ENCODE measurements at places on chromosomes 5 and 9.

GRCh38 chr9:113746486-113746885 is 129.6 kb upstream of the ZNF618 start:
- DNase-seq = no peak

DNA sequence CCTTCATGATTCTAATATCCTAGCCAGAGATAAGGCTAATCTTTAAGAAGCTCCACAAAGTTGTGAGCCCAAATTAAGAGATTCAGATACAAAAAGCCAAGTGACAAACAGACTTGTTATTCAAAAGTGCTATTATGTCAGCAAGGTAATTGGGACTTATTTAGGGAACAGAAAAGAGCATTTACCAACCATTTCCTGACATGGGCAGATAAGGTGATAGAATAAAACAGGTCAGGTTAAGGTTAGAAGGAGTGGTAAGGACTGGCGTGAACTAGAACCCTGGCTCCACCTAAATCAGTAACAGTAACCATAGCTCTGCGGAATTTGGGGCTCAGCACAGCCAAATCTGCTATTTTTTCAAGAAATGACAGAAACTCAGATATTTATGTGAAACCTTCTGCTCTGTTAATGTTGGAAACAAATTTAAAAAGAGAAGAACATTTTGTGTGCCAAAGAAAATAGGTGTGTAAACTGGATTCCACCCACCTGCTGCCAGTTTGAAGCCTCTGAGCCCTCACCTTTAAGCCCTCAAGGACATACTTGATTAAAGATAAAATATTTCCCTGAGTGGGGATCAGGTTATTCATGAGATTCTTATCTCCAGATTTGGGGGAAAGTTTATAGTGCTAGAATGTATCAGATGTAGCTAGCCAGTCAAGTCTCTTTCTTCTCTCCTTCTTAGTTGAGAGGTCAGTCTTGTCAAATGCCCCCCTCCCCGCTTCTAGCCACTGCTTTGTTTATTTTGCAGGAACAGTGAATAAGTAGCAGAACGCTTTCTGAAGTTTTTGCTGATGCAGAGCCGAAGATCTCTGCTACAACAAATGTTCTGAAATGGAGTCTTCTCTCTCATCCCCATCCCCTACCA is 10.2 kb upstream of the ERMP1 start:
- no peak for DNase-seq

GRCh38 chr5:111159845-111160244 is 64.3 kb upstream of the CAMK4 start:
- no peak for DNase-seq

DNA sequence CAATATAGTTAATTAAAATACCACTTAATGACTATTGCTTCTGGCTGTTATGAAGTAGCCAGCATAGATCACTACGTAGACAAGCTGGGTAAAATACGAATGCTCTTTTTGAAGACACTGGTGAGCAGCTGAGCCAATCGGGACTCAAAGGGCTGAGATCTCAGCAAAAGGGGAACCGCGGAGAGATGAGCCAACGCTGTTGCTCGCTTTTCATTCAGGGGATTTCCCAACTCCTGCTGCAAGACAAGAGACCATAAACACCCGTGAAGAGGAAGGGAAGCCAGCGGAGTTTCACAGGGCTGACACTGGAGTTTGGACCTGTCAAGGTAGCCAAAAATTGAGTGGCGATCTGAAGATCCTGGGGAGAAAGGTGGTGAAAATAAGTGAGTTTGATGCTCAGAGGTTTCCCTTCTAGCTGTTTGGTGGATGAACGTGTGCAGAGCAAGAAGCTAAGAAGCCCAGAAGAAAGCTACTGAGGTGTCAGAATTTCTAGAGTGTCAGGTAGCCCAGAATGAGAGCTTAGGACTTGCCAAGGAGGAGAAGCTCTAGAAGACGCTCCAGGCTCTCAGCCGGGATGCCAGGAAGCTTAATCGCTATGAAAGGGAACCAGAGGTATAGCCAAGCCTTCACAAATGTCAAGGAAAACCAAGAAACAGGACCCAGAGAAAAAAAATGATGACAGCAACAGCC is 79.6 kb upstream of the RNU6ATAC start:
- DNase-seq = peak; percentile 87

- DNase-seq = no peak
Measured at GRCh38 chr5:6941631-6942030, 228.4 kb downstream of the TENT4A start.

- no peak for DNase-seq
Measured at GRCh38 chr5:137085206-137085605, 413.9 kb downstream of the SPOCK1 start.

GRCh38 chr9:76895186-76895585 is 10.7 kb downstream of the PRUNE2 start:
- DNase-seq = no peak

- DNase-seq = no peak
Measured at GRCh38 chr5:159095866-159096242, 3.9 kb downstream of the EBF1 start.

- no peak for DNase-seq
Measured at GRCh38 chr5:131282235-131282634, 18.4 kb downstream of the CDC42SE2 start.

DNA sequence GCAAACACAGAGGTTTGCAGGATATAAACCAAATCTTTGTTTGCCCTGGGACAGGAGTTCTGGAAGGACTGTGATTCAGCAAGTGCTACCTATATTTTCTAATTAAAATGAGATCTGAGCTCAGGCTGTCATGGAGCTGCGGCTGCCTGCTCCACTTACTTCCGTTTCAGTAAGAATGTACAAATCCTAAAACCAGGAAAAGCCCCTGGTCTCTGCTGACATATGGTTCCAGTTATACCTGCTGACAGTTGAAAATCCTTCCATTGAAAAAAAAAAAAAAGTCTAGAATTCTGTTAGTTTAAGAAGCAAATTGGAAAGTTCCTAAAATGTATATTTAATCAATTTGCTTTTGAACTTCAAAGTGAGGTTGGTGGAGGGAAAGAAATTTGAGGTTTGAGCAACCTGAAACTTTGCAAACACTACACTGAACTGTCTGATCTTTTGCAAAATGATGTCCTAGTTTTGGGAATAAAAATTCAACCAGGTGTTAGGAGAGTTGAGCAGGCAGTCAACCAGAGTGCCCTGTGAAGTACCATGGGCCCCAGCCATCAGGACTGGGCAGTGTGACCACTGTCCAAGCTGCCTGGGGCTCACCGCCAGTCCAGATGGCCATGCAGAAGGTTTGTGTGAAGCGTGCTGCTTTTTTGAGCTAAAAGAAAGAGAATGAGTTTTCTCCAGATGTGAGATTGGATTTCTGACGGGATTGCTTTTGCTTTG is 50.6 kb downstream of the SHB start:
- no peak for DNase-seq

DNA sequence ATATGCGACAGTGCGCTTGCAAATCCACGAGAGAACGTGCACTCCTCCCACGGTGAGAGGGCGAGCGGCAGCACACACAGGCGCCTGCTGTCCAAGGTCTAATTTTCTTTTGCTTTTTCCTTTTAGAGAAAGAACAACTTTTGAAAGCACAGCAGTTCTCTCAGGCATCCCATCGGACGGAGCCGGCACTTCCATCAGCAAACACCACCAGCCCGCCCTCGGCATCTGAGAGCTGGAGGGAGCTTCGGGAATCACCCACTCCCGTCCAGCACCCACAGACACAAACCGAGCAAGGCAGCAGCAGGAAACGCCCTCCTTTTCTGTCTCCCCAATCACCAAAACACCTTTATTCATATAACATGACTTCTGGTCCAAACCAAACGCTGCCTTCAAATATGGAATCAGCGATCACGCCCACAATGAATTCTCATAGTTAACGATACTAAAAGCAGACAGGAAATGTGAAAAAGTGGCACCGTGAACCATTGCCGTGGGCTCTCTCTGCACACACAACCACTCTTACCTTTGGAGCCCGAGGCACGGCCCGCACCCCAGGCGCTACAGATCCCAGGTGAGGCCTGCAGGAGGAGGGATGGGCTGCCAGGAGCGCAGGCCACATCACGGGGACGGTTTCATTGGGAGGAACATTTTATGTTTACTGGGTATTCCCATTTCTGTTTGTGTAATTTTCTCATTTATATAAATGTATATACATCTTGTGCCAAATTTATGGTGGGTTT is 14.2 kb downstream of the LPCAT1 start:
- no peak for DNase-seq

GRCh38 chr9:131122158-131122557 is 3.2 kb upstream of the NUP214 start:
- no peak for DNase-seq
